Activated T-helper 2 cell treated with anti-CD3 and anti-CD28 coated beads, Interferon-gamma antibody, Interleukin-2, Interleukin-4, amounts not matched to agents 10 μg/mL and 5 μg/mL and 100 μg/mL, durations not matched to agents 14 hours and 24 hours and 36 hours (primary cell): ENCODE measurements at places on chromosomes 5 and 9. TPM values are rescaled to one million over a fixed set of nuclear protein-coding genes. Genes with fewer than 3 reads are reported as not detected.

DNA sequence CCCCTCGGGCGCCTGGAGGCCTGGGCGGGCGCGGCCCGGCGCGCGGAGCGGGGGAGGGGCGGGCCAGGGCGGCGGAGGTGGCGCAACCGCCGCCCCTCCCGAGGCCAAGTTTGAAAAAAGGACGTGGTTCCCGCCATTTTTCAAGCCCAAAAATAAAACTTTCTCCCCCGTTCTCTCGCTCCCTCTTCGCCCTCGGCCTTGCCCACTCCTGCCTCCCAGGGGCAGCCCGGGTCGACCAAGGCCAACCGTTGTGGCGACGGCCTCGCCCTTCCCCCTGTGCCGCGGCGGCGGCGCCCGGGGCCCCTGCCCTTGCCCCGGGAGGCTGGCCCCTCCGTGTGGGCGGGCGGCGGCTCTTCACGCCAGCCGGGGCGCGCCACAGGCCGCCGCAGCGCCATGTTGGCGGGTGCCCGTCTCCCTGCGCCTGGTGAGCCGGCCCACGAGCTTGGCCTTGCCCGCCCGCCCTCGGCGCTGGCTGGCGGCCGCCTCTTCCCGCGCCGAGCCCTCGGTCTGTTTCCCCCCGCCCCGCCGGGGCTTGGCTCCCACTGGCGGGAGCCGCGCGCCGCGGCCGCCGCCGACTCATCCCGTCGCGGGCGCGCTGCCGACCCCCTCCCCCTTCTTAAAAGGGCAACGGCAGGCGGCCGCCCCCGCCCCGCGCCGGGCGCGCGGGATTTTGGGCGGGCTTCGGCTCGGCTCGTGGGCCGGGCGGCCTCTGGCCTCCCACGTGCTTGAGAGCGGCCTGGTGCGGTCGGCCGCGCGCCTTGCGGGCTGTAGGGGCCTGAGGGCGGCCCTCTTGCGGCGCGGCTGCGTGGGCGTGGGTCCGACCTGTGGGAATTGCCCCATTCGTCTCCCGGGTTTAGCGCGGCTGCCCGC is 1.3 kb downstream of the ANP32B start:
- peak; percentile 76 for DNase-seq

- no peak for DNase-seq
Observed at GRCh38 chr9:98150164-98150563, 31.1 kb upstream of the TRIM14 start.

- DNase-seq = no peak
Observed at GRCh38 chr5:120139039-120139438, 325.1 kb upstream of the PRR16 start.

DNA sequence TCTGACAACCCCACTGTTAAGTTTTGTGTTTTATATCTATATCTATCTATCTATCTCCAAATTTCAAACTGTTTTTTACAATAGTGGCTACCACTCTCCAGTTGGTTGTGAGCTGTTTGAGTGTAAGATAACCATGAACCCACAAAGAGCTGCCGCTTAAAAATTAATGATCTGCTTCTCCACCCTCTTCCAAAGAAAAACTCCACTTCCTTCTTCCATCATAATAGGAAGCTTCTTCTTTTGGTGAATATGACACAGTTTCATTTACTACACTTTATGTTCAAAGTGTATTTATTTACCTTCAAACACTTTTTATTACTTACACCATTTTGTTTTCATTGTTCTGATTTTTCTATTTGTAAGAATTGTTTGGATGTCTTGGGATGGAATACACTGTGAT is 37.9 kb downstream of the SPZ1 start:
- DNase-seq = no peak

GRCh38 chr9:89911721-89912604 is 307.2 kb downstream of the GADD45G start:
- no peak for DNase-seq

- no peak for DNase-seq
Observed at GRCh38 chr9:14813336-14814248, 91.1 kb upstream of the CER1 start.

Gene C9orf57
- not detected in 2 replicates for total RNA-seq

DNA sequence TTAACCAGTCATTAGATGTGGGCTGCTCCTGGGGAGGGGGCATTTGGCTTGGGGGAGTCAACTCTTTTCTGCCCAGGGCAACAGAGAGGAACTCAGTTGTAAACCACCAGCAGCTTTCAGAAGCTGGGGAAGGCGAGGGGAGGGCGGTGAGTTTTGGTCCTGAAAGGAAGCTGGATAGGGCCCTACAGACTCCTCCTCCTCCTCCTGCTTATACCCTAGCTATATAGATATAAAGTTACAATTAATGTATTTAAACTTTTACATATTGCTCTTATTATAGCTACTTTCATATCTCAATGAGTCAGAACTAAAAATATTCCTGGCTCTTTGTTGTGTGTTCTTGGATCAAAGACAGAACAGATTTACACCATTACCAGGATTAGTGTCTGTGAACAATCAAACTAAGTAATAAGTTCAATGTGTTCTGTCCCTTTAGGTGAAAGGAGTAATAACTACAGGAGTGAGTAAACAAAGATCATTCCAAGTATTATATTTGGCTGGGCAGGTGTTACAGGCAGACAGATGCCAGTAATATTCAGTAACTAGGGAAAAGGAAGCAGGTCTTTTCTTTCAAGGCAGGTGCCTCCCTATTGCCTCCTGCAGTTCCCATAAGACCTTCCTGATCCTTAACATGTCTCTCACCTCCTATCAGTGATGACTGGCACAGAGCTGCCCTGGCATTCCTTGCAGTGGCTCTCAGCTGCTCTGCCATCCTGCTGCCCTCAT is 20.5 kb upstream of the VPS13A start:
- no peak for DNase-seq

Gene CFAP77
- total RNA-seq = not detected in 2 replicates

DNA sequence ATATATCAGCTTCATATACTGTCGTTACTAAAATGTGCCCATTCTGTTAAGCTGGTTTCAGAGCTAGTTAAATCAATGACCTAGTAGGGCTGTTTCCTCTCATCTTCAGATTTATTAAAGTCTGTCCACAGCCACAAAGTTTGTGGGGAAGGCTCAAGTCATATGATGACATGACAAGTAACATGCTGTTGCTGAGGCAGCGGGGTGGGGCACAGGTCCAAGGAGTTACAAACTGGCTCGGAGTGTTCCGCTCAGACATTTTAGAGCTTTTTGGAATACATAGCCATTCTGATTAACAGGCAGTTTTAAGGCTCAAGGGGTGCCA is 2.7 kb upstream of the ANP32B start:
- no peak for DNase-seq

DNA sequence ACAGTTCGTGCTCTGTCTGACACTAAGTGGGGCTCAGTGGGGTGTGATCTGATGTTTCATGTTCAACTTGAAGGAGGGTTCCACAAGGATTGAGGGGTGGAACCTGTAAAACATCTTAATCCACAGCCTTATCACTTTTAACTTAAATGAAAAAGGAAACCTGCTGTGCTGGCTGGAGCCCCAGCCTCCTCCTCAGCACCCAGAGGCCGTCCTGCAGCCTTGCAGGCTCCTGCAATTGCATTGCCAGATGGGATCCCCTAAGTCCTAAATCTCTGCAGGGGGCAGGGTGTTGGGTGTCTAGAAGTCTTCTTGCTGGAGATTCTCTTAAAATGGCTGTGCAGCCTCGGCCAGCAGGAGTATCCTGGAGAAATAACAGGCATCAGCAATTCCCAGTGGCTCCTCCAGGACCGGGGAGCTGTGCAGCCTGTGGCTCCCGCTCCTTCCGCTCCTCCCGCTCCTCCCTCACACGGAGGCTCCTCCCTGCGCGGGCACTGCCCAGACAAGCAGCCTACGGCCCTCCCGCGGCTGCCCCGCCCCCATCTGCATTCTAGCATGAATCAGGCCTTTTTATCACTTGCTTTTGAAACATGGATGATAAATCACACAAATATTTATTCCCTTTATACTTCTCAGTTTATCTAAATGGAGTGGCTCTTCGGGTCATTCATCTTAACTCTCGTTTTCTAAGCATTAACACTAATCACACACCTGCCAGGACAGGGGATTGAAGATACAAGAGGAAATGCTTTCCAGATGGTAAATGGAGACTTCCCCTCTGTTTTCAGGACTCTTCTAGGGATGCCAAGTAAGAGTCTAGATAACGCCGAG is 131.0 kb downstream of the ADAMTS16 start:
- DNase-seq = no peak

DNA sequence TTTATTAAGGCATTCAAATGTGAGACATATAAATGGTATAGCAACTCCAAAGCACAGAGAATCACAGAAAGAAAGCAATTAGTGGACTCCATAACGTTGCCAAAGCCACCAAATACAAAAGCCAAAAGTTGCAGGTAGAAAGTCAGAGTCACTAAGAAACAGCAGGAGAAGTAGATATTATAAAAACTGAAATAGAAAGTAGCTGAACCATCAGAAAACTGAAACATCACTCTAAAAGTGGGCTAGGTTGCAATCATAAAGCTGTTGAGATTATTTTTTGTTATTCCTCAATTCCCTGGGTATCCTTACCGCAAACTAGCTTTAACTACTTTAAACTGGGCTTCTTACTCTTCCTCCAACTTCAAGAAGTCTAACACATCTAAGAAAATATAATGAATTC is 108.1 kb upstream of the ARRDC3 start:
- DNase-seq = no peak

Gene NCBP1
- 44.2 and 44.8 TPM in 2 replicates for total RNA-seq

Gene SLC34A1
- total RNA-seq = not detected in 2 replicates

DNA sequence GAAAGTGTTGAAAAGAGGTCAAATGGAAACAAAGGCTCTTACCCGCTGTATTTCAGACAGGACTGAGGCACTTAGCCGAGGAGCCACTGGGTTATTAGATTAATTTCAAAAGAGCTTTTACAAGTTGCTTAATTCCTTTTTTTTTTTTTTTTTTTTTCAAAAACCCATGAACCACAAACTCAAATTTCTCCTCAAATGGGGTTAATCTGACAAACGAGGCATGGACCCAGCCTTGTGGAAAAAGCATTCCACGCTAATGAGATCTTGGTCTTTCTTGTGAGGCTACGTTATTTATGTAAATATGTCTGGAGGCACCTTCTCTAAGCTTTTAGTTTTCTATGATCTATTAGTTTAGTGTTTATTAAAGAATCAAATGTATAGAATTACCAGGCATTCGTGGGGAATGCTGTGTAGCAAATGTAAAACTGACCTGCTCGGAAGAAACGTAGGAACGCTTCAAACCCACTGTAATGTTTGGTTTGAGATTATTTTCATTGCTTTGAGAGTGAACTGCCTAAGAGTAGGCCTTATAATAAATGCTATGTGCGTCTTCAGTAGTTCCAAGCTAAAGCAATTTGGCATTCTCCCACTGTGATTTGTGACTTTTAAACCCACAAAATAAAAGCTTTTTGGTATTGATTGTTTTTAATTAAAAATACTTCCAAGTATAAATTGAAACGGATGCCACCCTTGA is 134.7 kb downstream of the CDH6 start:
- no peak for DNase-seq

- no peak for DNase-seq
Observed at GRCh38 chr5:142319560-142320429, 5.0 kb downstream of the SPRY4 start.

- DNase-seq = no peak
Observed at GRCh38 chr5:93572101-93572607, 8.9 kb downstream of the NR2F1-AS1 start.

DNA sequence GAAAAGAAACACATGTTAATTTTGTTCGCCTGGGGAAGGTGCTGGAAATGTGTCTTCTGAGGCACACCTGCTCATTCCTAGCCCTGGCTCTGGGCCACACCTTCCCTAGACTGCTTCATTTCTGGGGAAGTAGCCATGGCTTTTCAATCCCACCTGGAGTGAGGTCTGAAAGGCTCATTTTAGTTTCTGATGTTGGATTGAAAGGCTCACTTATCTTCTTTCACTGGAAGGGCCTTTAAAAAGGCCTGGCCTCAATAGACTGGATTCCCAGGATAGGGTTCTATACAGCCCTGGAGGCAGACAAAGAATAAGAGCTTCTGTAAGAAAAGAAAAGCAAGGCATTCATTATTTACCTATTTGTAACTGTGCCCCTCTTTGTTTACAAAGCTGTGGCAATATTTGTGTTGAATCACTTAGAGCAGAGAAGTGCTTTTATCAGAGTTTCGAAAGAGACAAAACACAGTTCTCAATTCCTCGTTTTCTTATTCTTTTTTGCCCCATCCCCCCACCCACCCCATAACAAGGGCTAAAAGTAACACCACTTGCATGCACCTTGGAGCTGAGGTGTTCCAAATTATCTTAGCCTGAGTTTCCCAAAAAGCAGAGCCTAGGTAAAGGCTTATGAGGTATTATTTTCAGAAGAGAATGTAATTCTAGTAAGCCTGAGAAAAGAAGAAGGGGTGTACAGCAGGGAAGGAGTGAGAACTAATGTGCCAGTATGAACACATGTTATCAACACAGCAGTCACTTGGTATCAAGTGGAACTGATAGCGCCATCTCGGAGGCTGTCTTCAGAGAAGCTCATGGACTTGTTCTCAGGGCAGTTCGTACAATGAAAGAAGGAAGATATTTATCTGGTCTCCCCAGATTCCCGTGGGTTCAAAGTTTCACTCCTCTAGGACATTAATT is 413.1 kb downstream of the KCTD16 start:
- no peak for DNase-seq

Gene ADGRD2
- not detected in 2 replicates for total RNA-seq

DNA sequence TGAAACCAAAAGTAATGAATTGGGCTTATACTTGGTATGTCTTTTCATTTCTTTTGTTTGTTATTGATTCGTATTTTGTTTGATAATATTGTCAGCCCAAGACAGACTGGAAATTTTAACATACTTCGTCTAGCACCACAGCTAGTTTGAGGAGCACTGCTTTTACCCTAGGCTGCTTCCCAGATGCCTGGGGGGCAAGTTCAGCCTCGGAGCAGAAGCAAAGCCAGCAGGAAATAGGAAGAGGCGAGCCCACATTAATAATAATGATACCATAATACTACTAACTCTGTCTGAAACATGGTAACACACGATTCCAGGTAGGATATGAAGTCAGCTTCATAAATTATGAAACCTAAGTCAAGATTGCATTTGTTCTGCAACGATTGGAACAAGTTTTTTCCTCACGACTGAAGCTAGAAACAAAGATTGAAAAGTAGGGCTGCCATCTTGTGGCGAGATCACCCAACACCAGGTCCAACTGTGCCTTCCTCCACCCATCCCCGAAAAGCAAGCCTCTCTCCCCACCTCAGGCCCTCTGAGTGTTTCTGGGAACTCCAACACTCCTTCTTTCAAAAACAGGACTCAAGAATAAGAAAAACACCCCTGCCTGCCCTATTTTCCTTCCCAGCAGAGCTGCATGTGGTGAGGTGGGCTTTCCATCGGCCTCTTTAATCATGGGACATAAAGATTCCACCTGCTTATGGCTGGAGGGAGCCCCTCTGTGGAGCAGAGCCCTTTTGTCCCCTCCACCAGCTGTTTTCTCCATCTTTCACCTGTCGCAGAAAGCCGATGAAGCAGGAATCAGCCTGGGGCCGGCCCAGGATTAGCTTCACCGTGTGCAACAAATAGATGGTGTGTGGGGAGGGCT is 236.4 kb downstream of the CAAP1 start:
- DNase-seq = no peak
